Breast epithelium (tissue), 4 donors: ENCODE measurements at places on chromosomes 3 and 15. TPM values are rescaled to one million over a fixed set of nuclear protein-coding genes. Genes with fewer than 3 reads are reported as not detected.

DNA sequence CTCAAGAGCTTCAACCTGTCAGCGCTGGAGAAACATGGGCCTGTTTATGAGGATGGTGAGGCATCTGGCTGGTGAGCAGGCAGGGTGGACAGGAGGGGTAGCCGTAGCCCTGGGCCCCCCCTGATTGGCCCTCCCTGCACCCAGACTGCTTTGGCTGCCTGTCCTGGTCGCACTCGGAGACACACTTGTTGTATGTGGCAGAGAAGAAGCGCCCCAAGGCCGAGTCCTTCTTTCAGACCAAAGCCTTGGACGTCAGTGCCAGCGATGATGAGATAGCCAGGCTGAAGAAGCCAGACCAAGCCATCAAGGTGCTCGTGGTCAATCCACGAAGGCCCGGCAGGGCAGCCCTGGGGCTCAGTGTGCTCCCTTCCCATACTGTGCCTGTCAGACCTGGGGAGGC, 1.8 kb downstream of the APEH start:
- no peaks in the 10 kb centered on the region for H3K27me3 ChIP-seq
- no peak overlapping the region for H3K27ac ChIP-seq
- DNase-seq = no peak
- no peak overlapping the region for H3K4me3 ChIP-seq

- no peaks in the 10 kb centered on the region for H3K4me1 ChIP-seq
- H3K36me3 ChIP-seq = no peaks in the 10 kb centered on the region
- H3K27me3 ChIP-seq = no peaks in the 10 kb centered on the region
- no peak overlapping the region for H3K4me3 ChIP-seq
- no peak for DNase-seq
- H3K27ac ChIP-seq = no peak overlapping the region
Measured at GRCh38 chr15:76533060-76533820, 196.7 kb downstream of the ISL2 start.

GRCh38 chr15:34900748-34901147, 68.8 kb downstream of the AQR start:
- peaks cover 10% of the 10 kb centered on the region for H3K36me3 ChIP-seq
- no peak for DNase-seq
- H3K27ac ChIP-seq = no peak overlapping the region
- no peaks in the 10 kb centered on the region for H3K27me3 ChIP-seq

GRCh38 chr15:78007964-78008886, 69.3 kb downstream of the TBC1D2B start:
- no peaks in the 10 kb centered on the region for H3K27me3 ChIP-seq
- no peaks in the 10 kb centered on the region for H3K4me1 ChIP-seq
- no peak overlapping the region for H3K27ac ChIP-seq
- no peaks in the 10 kb centered on the region for H3K36me3 ChIP-seq
- no peak overlapping the region for H3K4me3 ChIP-seq
- DNase-seq = no peak

- no peaks in the 10 kb centered on the region for H3K27me3 ChIP-seq
- no peaks in the 10 kb centered on the region for H3K36me3 ChIP-seq
- no peak for DNase-seq
- H3K4me3 ChIP-seq = no peak overlapping the region
- H3K4me1 ChIP-seq = no peaks in the 10 kb centered on the region
Measured at GRCh38 chr3:42387802-42388651, 22.4 kb downstream of the LYZL4 start.

DNA sequence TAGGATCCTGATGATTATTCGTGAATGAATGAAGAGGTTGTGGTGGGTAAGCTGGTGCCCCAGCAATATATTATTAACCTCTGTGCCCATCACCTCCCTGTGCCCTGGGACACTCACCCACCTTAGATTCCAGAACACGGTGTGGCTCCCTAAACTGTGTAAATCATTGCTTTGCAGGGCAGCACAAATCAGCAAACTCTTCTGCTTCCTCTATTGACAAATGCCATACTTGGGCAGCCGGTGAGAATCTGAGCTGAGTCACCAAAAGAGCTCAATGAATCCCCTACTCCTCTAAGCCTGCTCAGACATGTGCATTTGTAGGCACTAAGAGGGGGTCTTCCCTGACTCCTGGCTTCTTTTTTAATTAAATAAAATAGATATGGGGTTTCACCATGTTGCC, 15.7 kb downstream of the UQCC5 start:
- no peak overlapping the region for H3K4me3 ChIP-seq
- no peaks in the 10 kb centered on the region for H3K36me3 ChIP-seq
- H3K4me1 ChIP-seq = no peaks in the 10 kb centered on the region
- no peak overlapping the region for H3K27ac ChIP-seq
- DNase-seq = no peak
- no peaks in the 10 kb centered on the region for H3K27me3 ChIP-seq

GRCh38 chr3:56019490-56020146, 448.6 kb downstream of the ERC2 start:
- H3K36me3 ChIP-seq = no peaks in the 10 kb centered on the region
- DNase-seq = no peak
- no peak overlapping the region for H3K4me3 ChIP-seq
- H3K27ac ChIP-seq = no peak overlapping the region

DNA sequence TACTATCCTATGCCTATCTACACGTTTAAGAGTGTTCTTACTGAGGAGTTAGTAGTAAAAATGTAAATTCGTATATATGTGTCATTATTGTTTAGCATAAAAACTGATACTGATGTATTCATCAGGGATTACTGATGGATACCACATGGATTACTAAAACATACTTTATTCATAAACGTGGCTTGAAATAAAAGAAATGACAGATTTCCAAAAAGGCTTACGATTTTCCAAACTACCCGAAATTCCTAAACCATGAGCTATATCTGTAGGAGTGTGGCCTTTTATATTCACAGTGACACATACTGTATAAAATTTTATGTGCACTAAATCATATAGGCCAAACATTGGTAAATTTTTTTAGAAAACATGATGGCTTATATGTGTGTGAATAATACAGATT, 6.9 kb downstream of the TSC22D2 start:
- no peaks in the 10 kb centered on the region for H3K36me3 ChIP-seq
- H3K27me3 ChIP-seq = no peaks in the 10 kb centered on the region
- H3K27ac ChIP-seq = no peak overlapping the region
- H3K4me1 ChIP-seq = no peaks in the 10 kb centered on the region
- DNase-seq = no peak

- no peaks in the 10 kb centered on the region for H3K4me1 ChIP-seq
- H3K36me3 ChIP-seq = no peaks in the 10 kb centered on the region
- no peak overlapping the region for H3K27ac ChIP-seq
- H3K27me3 ChIP-seq = no peaks in the 10 kb centered on the region
- DNase-seq = no peak
Measured at GRCh38 chr3:98739266-98739665, 23.9 kb upstream of the ST3GAL6 start.

DNA sequence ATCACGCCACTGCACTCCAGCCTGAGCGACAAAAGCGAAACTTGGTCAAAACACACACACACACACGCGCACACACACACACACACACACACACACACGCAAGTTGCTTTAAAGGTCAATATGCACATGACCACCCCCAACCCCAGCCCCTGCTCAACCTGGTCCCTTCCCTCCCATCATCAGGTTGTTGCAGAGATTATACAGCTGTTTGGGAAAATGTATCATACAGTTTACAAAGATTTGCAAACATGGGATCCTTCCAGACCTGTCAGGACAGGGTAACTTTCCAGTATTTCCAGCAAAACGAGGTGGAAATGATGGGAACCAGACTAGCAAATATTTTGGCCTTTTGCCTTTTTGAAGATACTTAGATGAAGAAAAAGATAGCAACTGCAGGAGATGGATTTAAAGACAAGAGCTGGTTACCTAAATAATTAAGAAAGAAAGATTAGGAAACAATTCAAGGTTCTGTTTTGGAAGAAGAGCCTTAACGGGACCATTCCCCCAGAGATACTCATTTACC, 80.2 kb downstream of the TNIK start:
- H3K27me3 ChIP-seq = no peaks in the 10 kb centered on the region
- H3K36me3 ChIP-seq = no peaks in the 10 kb centered on the region
- DNase-seq = no peak
- H3K27ac ChIP-seq = no peak overlapping the region

- H3K4me3 ChIP-seq = peak overlapping the region; percentile 91
- H3K27ac ChIP-seq = peak overlapping the region; percentile 86
- H3K27me3 ChIP-seq = no peaks in the 10 kb centered on the region
- DNase-seq = no peak
- no peaks in the 10 kb centered on the region for H3K4me1 ChIP-seq
Measured at GRCh38 chr15:67067930-67068551, 2.6 kb downstream of the SMAD3 start.

- no peaks in the 10 kb centered on the region for H3K36me3 ChIP-seq
- no peak overlapping the region for H3K27ac ChIP-seq
- H3K27me3 ChIP-seq = no peaks in the 10 kb centered on the region
- no peak overlapping the region for H3K4me3 ChIP-seq
- H3K4me1 ChIP-seq = no peaks in the 10 kb centered on the region
Measured at GRCh38 chr15:85878828-85879225, 84.1 kb upstream of the KLHL25 start.

DNA sequence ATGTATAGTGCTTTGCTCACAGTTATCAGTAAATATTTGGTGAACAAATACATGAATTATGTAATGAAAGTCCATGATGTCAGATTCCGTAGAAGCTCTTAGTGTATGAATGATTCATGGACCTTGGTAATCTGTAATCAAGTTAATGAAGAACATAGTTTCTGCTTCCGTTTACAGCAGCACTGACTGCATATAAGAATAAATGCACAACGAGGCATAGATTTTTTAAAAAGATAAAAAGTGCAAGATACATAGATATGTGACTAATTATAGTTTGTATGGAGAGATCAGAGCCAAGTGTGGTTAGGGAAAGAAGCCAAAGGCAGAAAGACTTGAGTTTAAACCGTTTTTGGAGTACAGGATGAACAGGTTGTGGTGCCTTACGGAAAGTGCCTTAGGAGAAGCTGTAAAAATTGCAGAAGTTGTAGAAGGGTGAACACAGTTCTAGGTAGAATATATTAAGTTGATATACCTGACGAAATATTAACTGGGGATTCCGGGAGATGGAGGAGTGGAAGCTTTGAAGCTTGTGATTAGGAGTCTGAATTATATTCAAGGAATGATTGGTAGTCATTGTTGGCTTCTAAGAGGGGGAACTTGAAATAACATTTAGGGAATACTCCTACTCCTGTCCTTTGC, 293.1 kb downstream of the NLGN1 start:
- H3K27ac ChIP-seq = no peak overlapping the region
- H3K4me3 ChIP-seq = no peak overlapping the region
- no peaks in the 10 kb centered on the region for H3K27me3 ChIP-seq

GRCh38 chr3:153595186-153595815, 433.3 kb downstream of the RAP2B start:
- DNase-seq = no peak
- H3K4me3 ChIP-seq = no peak overlapping the region

GRCh38 chr3:50126287-50127211, 28.6 kb upstream of the SEMA3F start:
- no peak for DNase-seq
- no peaks in the 10 kb centered on the region for H3K36me3 ChIP-seq
- peaks cover 28% of the 10 kb centered on the region for H3K4me1 ChIP-seq

Gene KCNMB2
- not detected for total RNA-seq

Gene ADCY5
- total RNA-seq = 10.1 TPM

Gene CLDN16
- total RNA-seq = not detected

Gene ZDHHC23
- total RNA-seq = 3.5 TPM

Gene ROPN1B
- total RNA-seq = 3.3 TPM

Gene FEZF2
- total RNA-seq = not detected

Gene VEPH1
- total RNA-seq = 20.9 TPM

Gene INSYN1
- 8.3 TPM for total RNA-seq
